ENCODE measurements at places on chromosomes 12 and 14.

DNA sequence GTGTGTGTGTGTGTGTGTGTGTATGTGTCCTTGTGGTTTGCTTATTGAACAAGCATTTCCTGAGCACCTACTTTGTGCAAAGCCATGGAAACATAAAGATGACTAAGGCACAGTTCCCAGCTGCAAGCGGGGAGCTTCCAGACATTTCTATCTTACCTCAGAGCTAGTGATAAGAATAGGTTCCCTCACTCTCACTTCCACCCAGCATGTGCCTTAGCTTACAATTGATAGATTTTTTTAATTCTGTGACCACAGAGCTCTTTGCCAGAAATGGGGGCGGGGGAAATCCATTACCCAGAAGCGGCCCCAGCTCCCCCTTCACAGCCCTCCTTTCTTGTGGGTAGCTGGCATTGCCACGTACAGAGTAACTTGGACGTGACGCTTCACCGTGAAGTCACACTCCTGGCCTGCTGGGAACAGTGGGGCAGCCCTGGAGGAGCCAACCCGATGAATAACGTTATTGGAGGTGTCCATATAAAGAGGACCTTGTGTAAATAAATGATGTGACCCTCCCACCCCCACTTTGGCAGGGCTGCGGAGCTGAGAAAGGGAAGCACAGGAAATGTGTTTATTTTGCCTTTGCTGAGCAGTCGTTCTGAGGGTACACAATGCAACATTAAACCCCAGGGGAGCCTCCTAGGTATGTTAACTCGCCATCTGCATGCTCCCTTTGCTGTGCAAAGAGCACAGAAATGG lies 238.9 kb downstream of the CHST11 start:
- peak; percentile 85 for DNase-seq

DNA sequence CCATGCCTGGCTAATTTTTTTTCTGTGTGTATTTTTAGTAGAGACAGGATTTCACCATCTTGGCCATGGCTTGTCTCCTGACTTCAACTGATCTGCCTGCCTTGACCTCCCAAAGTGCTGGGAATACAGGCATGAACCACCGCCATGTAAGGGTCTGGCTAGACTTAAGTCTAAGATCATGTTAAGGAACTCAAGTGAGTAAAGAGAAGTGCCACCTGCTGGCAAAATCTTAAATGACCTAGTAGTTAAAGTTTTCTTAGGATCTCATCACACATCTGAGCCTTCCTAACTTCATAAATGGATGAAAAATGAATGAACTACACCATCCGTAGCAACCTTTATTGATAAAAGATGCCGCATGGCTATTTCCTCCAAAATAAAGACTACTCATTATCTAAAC lies 1.7 kb upstream of the C12orf56 start:
- DNase-seq = peak; percentile 44

- no peak for DNase-seq
Measured at GRCh38 chr12:70920251-70920851, at the start of gene PTPRR. Gene PTPRR, minus strand, starts transcription at chr12:70920738. Its CDS starts 348 bp downstream, at chr12:70920390.

DNA sequence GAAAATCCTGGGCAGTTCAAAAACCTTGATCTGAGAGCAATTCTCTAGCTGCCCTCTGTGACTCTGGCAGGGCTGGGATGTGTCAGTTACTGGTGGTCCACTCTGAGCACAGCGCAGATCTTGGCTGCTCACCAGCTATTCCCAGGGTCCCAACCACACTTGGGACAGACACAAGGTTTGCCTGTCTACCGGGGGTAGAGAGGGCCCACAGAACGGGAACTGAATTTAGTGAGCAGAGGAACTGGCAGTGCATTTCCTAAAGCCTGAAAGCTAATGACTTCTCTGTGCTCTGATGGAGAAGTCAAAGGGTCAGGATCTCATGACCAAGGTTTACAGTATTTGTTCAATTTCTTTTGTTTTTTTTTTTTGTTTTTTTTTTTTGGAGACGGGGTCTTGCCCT lies 2.6 kb downstream of the PDE6H start:
- DNase-seq = peak; percentile 76

DNA sequence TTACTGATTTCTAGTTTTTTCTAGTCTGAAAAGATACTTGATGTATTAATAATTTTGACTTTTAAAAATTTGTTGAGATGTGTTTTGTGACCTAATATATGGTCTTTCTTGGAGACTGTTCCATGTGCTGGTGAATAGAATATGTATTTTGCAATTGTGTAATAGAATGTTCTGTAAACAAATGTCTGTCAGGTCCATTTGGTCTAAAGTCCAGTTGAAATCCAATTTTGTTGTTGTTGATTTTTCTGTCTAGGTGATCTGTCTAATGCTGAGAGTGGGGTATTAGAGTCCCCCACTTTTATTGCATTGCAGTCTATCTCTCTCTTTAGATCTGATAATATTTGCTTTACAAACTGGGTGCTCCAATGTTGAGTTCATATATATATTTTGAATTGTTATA lies 175.8 kb downstream of the RPAP3 start:
- DNase-seq = no peak

DNA sequence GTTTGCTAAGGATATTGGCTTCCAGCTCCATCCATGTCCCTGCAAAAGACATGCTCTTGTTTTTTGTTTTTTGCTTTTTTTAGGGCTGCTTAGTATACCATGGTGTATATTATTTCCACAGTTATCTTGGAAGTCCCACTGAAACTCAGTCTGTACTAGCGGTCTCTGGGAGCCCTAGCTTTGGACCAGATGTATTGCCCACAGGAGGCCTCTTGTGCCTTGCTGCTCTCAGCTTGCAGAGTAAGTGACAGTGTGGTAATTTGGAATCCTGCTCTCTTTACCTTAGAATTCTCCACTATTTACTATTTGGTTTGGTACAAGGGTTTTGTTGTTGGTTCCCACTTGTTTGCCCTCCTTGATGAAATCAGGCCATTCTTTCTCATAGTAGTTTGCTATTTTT lies 1022.9 kb downstream of the LRFN5 start:
- no peak for DNase-seq

Measured in inflammatory macrophage treated with lipopolysaccharide for 4 hours (primary cell).